ENCODE measurements at places on chromosomes 3 and 15. TPM values are rescaled to one million over a fixed set of nuclear protein-coding genes. Genes with fewer than 3 reads are reported as not detected.

DNA sequence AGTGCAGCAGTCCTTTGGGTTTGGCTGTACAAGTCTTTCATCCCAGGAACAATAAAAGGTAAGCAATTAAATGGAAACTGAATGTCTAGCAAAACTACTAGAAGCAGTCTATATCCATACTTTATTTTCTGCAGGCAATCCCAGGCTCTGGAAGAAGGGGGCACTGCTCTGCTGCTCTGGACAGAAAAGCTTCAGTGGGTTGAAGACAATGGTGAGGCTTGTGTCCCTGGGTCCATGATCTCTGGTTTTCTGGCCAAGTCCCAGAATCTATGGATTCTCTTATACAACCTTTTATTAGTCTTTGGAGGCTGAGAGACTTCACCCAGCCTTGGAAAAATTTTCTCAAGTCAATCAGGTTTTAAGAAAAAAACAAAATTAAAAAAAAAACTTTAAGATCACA is 35.6 kb downstream of the SCAP start:
- no peak for DNase-seq

CEP97 gene
- 23.5 TPM for total RNA-seq

- DNase-seq: no peak
Observed at GRCh38 chr15:81604713-81605112, 230.7 kb upstream of the TMC3 start.

CACNA2D3 gene
- not detected for total RNA-seq

SCG5 gene
- total RNA-seq: 3.5 TPM

GRCh38 chr3:72563690-72564370 is 284.4 kb downstream of the SHQ1 start:
- no peak for DNase-seq

DNA sequence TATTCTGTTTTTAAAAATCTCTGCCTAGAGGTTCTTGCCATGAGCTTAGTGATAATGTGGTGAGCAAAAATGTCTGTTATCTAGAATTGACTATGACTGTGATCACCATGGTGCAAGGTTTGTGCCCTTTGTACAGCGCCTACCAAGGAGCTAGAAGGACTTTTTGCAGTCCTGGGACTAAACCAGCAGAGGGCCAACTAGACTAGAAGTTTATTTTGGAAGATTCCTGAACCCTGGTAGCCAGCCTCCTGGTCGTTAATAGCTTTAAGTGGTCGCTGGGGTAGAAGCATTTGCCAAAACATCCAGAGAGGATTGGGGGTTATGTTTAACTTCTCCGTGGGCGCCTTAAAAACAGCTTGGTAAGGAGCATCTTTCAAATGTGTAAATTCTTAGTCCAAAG is 7.8 kb downstream of the SCG5 start:
- DNase-seq: no peak

DNA sequence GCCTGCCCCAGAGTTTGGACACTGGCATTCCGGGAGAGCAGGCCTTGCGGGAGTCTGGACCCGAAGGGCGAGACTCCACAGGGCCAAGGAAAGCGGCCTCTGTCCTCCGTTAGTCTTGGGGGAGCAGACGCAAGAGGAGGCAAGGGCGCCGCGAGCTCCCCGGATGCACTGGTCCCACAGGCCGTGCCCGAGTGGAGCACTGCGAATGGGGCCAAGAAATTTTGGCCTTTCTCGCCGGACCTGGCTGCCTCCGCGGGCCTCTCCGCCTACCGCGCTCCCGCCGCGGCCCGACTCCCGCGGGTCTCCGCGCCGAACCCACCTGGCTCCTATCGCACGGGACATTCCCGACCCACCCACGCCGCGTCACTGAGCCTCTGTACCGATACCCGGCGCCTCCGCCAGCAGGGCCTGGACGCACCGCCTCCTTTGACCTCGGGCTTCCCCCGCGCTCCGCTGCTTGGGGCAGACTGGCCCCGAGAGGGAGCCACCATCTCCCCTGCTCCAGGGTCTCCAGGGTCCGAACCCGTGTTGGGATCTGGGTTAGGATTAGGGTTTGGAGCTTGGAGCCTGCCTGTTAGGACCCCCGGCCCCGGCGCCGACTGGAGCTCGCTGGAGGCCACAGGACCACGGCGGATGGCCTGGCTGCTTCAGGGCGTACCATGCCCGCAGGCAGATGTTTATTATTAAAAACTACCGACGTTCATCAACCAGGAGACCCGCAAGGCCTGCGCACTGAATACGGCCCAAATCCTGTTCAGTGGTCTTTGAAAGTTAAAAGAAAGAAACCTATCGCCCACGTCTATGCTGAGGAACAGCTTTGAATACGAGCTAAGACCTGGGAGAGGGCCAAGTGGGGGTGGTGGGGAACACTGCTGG is 11.7 kb downstream of the SHOX2 start:
- DNase-seq: no peak

Data from activated T-cell treated with anti-CD3 and anti-CD28 coated beads, Interleukin-2, amount 50 U/mL, for 72 hours (primary cell).